ENCODE measurements at places on chromosomes 11 and 22.

- no peak for DNase-seq
Observed at GRCh38 chr22:40401532-40401931, 31.1 kb downstream of the SGSM3 start.

DNA sequence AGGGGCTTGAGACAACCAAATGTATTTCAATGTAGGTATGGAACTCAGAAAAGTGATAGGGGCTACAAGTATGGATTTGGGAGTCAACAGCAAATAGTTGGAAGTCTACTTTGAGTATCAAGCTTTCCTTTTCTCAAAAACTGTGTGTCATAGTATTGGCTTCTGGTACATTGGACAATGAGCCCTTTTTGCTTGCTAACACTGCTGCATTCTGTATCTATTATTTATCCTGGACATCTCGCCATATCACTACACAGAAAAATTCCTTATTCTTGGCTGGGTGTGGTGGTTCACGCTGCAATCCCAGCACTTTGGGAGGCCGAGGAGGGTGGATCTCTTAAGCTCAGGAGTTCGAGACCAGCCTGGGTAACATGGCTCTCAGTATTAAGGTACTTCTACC is 18.4 kb downstream of the CYP2R1 start:
- no peak for DNase-seq

DNA sequence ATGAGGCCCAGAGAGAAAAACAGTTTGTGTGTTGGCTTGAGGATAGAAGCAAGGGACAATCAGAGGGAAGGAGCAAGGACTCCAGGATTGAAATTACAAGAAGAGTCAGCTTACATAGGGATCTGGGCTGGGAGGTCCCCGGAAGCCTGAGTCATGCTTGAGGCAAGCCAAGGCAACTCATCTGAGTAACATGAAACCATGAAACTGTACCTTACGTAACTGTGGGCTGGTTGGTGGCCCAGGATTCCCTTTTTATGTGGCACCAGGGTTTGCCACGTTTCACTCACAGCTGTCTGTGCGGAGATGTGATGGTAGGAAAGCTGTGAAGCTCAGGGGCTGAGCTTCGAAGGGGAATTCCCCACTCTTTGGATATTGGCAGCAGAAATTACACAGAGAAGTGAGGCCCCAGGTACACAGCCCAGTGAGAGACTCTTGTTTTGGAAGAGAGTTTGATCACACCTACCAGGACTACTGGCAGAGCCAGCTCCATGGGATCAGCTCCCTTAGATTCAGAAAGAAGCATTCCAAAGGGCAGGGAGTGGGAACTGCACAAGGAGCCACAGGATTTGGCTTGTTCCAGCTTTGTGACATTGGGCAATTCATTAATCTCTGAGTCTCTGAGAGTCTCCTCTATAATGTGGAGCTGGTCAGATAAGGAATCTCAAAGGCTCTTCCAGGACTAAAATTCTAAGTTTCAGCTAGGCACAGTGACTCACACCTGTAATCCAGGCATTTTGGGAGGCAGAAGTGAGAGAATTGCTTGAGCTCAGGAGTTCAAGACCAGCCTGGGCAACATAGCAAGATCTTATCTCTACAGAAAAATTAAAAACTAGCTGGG is 7.8 kb downstream of the SLC5A1 start:
- peak; percentile 87 for DNase-seq

GRCh38 chr22:47445716-47446290 is 683.4 kb downstream of the TBC1D22A start:
- no peak for DNase-seq

- DNase-seq = no peak
Observed at GRCh38 chr11:120147094-120147949, 9.4 kb upstream of the TRIM29 start.

DNA sequence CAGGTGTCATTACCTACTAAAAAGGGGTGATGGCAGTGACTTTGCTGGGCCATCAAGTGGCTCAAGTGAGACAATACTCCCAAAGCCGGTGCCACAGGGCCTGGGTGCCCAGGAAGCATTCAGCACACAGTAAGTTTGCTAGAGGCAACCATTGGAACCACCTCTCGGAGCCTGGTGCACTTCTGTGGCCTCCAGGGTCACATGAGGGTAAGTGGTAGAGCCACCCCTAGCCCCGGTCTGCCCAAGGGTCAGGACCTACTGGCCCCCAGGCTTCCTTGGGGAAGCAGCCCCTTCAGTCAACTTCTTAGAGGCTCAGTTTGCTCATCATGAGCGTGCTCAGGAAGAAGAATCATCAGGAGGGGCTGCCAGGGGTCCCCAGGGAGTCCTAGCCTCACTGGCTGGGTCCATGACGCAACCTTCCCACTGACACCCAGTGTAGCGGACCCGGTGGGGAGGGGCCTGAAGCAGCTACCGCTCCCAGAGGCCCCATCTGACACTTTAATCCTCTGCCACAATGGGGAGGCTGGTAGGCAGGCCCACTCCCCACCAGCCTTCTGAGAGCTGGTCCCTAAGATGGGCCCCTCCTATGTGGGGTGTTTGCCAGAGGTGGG is 17.5 kb upstream of the RASL10A start:
- no peak for DNase-seq

DNA sequence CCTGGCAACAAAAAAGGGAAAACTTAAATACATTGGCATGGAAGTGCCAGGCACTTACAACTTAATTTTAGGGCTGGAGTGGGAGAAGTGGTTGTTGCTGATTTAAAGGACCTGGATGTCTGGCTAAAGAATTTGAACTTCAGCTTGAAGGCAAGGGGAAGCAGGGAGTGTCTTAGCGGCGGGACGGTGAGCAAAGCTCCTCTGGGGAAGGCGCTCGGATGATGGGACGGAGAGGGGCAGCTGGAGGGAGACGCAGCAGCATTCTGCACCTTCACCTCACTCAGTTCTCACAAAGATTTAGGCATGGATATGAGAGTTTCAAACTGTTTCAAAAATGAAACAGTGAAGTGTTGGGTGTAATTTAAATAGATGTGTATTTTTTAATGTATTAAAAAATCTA is 967.1 kb downstream of the BRD1 start:
- DNase-seq = no peak

GRCh38 chr22:38451404-38451803 is 3.6 kb downstream of the KCNJ4 start:
- no peak for DNase-seq

- no peak for DNase-seq
Observed at GRCh38 chr11:25423436-25424199, 908.3 kb upstream of the ANO3 start.

GRCh38 chr11:44746894-44747293 is 20.1 kb downstream of the TSPAN18 start:
- DNase-seq = no peak

- DNase-seq = no peak
Observed at GRCh38 chr22:44532552-44532951, 34.5 kb upstream of the RTL6 start.

- DNase-seq = no peak
Observed at GRCh38 chr11:106061954-106062949, 14.9 kb downstream of the KBTBD3 start.

GRCh38 chr11:47352556-47352955 is at the start of gene MYBPC3:
Gene MYBPC3, minus strand, starts transcription at chr11:47352702. Its CDS starts 55 bp downstream, at chr11:47352647.
- DNase-seq = no peak

DNA sequence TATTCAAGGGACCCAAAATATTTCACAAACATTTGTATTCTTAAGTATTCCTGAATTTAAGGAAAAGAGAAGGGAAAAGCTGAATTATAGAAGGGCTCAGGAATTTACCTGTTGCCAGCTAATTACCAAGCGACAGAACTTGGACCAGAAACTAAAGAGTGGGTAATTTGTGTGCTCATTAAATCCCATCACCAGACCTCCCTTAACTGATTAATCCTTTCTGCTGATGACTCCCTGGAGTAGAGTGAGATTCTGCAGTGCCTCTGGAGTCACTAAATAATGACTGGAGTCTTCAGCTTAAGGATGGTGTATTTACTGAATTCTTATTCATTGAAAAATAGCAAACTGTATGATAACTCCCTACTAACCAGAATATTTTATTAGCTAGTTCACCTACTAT is 74.0 kb upstream of the RAB1B start:
- no peak for DNase-seq

GRCh38 chr22:44024288-44024921 is at the start of gene PARVB:
Gene PARVB, plus strand, starts transcription at chr22:44024302. Its CDS starts 38 bp downstream, at chr22:44024340.
- DNase-seq = peak; percentile 37

- DNase-seq = no peak
Observed at GRCh38 chr11:64352995-64353714, 5.8 kb upstream of the RPS6KA4 start.

- no peak for DNase-seq
Observed at GRCh38 chr11:119798656-119799055, 69.7 kb upstream of the NECTIN1 start.

DNA sequence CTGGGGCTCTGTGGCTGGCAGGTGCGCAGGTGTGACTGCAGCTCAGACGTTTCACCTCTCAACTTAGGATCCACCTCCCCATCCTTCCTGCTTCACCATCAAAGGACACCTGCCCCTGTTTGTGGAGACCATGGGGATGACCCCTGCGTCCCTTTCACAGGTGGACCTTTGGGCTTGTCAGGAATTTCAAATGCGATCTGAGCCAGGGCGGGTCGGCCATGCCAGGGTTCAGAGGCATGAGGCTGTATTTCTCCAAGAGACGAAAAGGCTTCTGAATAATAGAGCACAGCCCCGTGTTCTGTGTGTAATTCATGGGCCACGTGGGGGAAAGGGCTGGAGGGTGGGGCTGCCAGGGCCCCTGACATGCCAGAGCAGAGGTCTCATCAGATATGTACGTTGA is 668.0 kb downstream of the BRD1 start:
- no peak for DNase-seq

- DNase-seq = no peak
Observed at GRCh38 chr11:61024938-61025820, 53.7 kb downstream of the CD6 start.

- no peak for DNase-seq
Observed at GRCh38 chr11:45906096-45906682, 882 bp downstream of the FREY1 start.

GRCh38 chr11:47886096-47886495 is 37.9 kb upstream of the NUP160 start:
- peak; percentile 84 for DNase-seq

DNA sequence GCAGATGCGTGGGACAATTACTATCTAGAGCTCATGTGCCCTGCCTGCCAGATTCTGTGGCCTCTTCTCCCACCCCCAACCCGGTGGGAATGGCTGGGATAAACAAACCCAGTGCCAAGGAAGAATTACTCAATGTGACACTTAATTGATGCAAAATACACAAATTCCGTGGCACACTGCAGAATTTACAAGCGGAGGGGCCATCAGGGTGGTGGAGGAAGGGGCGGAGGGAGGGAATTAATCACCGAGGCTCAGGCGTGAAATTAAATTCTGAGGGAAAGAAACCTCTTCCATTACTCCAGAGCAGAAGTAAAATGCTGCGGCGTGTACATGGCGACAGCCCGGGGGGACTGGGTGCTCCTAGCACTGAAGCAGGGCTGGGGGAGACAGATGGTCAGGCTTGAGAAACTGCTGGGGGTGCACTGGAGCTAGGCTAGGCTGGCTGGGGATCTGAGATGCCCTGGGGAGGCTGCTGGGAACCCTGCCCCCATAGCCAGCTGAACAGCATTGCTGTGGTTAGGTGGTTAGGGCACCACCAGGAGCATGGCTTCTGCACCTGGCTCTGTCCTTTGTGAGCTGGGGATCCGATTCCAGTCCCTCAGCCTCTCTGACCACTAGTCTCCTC is 200.6 kb downstream of the CEP164 start:
- DNase-seq = no peak

DNA sequence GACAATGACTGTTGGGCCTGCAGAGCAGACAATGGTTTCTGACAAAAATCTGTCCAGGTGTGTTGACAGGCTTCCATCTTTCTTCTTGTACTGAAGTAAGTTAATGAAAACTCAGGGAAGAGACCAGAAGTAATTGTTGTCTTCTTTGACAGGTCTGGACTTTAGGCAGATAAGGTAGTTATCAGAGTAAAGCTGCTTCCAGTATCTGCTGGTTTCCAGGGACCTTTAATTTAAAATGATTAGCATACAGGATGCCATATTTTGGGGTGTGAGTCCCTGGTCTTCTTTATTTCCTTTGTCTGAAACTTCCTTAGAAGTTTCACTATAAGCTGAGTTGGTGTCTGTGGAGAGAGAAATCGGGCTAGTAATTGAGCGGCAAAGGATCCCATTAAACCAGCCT is 1.4 kb downstream of the TMX2 start:
- no peak for DNase-seq

- no peak for DNase-seq
Observed at GRCh38 chr22:19775496-19776325, 15.1 kb downstream of the TBX1 start.

DNA sequence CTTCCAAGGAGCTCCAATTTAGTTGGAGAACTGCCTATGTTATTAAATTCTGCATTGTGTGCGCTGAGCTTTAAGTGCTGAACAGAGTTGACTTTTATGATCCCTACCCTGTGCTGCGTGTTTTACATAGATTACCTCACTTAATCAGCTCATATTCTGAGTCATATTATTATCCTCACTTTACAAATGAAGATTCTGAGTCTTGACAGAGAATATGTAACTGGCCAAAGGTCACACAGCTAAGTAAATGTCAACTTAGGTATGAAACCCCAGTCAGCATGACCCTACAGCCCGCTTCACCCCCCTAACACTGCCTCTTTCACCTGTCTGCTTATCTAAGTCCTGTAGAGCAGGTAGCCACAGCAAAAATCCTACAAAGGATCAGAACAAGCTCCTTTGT is 19.8 kb upstream of the TMPRSS5 start:
- DNase-seq = no peak

Data from AG08395 (cell line).